ENCODE measurements at places on chromosomes 2 and 18.

- no peak for DNase-seq
Measured at GRCh38 chr2:72901426-72901825, 14.2 kb downstream of the SPR start.

DNA sequence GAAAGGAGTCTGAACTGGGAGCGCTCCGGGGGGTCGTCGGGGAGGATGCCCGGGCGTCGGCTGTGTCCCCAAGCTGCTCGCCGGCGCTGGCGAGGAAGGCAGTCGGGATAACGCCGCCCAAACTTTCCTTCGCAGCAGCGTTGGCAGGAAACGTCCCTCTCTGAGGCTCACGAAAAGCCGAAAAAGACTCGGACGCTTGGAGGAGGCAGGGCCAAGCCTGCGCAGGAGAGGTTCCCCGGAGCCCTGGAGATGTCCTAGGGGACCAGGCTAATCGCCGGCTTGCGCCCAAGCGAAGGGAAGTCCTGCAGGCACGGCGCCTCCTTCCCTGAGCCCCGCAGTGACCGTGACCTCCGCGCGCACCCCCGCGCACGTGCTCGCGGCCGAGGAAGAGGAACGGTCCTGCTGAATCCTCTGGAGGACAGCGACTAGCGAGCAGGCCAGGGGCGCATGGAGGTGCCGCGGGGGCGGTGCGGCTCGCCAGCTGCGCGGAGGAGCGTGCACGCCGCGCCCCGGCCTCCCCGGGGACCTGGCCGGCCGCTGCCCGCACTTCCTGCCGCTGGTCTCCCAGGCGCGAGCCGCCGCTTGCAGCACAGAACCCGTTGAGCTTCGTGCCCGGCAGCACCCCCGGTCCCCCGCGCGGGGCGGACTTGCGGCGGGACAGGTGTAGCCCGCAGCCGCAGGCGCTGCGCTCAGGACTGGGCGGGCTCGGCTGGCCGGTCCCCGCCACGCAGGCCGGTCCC, at the start of gene SH3RF3:
SH3RF3 (plus strand) TSS at position 590 of the 740 bp plus-strand sequence.
- no peak for DNase-seq

GRCh38 chr2:170774074-170774473, 3.9 kb downstream of the ERICH2 start:
- DNase-seq, result no peak

DNA sequence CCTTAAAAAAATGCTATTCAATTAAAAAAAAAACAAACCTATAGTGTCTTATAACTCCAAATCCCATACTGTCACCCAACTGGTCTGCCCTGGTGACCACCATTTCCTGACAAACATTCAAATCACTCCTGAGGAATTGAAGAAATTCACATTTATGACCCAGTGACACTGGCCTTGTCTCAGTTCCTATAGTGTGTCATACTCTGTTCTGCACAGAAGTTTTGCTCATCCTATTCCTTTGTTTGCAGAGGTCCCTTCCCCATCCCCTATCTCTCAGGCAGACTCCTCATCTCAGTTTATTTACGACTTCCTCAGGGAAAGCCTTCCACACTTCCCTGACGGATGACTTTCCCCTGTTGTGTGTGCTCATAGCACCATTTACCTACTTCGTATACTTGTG, 14.7 kb downstream of the ZC3H6 start:
- DNase-seq, result no peak

GRCh38 chr2:237566401-237567235, at the start of gene PRLH:
PRLH (plus strand) TSS chr2:237566574; CDS start chr2:237566574, 0 bp downstream.
- DNase-seq, result no peak

GRCh38 chr18:47992976-47993375, 62.5 kb upstream of the SMAD2 start:
- DNase-seq, result no peak

DNA sequence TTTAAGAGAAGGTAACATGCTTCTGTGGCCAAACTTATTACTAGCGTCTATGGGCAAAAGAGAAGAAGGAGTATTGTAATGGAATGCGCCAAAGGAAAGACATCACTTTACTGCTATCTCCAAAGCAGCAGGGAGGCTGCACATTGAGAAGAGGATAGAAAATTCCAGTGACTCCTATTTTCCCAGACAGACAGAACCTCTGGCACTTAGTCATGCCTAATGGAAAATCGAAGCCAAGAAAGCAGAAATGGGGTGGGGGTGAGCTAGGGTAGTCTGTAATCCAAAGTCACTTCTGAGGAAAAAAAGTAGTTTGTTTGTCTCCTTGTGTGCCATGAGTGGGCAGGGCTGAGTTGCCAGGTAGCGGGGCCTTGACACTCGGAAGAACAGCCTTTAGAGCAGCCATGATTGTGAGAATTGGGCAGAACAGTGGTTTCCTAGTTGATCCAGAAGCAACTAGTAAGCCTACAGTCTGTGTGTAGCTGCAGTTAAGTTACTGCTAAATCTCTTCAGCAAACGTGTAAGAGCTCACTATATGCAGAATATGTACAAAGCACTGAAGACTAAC, 79.4 kb upstream of the FOSL2 start:
- DNase-seq, result no peak

- DNase-seq, result no peak
Measured at GRCh38 chr2:48851161-48851560, 95.6 kb upstream of the LHCGR start.

- no peak for DNase-seq
Measured at GRCh38 chr18:28040716-28041115, 136.2 kb downstream of the CDH2 start.

- no peak for DNase-seq
Measured at GRCh38 chr2:217568289-217568971, 434.4 kb downstream of the TNS1 start.

- DNase-seq, result no peak
Measured at GRCh38 chr2:237190966-237191713, 105.5 kb downstream of the COPS8 start.

- DNase-seq, result no peak
Measured at GRCh38 chr2:188727846-188728245, 246.3 kb upstream of the COL3A1 start.

- no peak for DNase-seq
Measured at GRCh38 chr2:71670430-71670795, 217.1 kb downstream of the DYSF start.

DNA sequence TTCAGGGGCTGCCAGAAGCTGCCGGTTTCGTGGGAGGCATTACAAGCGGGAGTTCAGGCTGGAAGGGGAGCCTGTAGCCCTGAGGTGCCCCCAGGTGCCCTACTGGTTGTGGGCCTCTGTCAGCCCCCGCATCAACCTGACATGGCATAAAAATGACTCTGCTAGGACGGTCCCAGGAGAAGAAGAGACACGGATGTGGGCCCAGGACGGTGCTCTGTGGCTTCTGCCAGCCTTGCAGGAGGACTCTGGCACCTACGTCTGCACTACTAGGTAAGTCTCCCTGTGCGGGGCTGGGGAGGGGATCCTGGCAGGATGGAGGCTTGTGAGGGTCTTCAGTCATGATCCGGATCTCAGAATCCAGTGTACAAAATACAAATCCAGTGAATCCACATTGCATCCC, 17.8 kb downstream of the IL1R2 start:
- no peak for DNase-seq

DNA sequence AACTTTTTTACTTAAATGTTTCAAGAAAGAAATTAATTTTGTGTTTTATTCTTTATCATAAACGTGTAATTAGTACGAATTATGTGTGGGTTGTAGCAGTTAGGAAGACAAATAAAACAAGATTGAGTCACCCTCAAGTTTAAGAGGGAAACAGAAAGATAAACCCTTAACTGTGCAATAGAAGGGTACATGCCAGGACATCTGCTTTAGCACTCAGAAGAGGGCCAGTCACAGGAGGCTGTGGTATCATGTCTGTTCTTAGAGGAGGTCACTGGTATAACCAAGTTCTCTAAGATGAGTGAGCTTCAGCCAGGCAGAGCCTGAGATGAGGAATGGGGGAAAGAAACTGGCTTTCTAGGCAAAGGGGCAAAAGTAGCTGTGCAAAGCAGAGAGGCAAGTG, 42.4 kb upstream of the GRHL1 start:
- DNase-seq, result no peak

- DNase-seq, result no peak
Measured at GRCh38 chr18:61551586-61551985, 218.4 kb downstream of the CDH20 start.

DNA sequence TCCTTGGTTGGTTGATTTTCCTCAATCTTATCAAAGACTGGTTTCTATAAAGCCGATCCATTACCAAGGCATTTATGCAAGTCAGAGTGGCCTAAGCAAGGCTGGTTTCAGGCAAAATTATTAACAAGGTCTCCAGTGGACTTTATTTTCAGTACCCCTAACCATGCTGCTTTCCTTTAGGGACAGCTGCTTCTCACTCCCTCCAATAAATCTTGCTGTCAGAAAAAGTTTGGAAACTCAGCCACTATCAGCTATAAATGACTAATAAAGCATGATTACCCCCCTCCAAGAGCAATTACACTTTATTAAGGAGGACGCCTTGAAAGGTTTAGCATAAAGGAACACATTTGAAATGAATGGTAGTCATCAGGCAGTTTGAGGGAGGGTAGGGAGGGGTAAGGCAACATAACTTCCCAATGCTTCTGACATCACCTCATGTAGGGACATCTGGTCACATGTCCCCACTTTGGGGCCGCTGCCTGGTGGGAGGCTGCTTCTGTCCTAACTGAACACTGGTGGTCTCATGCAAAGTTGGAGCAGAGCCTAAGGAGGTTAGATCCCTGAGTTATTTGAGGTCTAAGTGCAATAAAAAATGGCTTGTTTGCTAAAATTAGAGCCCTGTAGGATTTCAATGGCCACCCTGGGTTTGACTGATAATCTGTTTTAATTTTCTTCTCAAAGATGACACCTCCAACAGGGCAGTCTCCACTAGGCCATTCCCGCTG, 58.0 kb upstream of the TMEM178A start:
- DNase-seq, result no peak

GRCh38 chr2:84849271-84849952, 31.5 kb downstream of the TRABD2A start:
- DNase-seq, result no peak

DNA sequence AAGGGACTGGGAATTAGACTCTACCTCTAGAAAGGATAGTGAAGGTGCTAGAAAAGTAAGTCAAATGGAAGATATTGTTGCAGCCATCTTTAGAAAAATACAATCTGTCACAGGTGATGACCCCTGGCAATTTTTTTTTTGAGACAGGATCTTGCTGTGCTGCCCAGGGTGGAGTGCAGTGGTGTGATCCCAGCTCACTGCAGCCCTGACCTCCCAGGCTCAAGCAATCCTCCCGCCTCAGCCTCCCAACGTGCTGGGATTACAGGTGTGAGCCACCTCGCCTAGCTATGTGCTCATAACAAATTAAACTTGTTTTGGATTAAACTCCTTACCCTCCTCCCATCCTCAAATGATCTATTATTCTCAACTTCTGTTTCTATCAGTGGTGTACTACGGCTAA, 3.8 kb upstream of the GIGYF2 start:
- no peak for DNase-seq

- no peak for DNase-seq
Measured at GRCh38 chr18:9740071-9740470, 32.0 kb downstream of the RAB31 start.

DNA sequence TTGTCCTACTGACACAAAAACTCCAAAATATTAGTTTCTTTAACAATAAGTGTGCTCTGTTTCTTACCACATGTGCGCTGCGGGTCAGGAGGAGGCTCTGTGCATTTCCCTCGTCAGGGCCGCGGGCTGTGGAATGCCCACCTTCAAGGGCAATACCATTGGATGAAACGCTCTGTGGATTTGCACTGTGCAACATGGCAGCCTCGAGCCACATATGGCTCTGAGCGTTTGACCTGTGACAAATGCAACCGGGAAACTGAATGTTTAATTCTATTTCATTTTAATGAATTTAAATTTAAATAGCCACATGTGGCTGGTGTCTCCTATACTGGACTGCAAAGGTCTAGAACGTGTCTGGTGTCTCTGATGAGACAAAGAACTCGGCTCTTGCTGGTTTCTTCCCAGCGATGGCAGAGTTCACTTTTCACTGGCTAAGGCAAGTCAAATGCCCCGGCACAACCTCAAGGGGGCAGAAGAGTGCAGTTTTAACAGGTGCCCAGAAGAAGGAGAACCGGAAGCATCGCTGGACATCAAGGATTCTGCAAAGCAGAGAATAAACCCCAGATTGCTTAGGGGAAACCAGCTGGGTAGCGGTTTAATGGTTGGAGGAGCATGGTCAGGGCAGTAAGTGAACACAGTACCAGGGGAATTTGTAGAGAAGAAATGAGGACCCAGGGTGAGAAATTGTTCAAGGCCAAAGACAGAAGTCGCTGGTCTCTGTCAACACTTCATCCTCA, 37.0 kb upstream of the TMEM18 start:
- no peak for DNase-seq

DNA sequence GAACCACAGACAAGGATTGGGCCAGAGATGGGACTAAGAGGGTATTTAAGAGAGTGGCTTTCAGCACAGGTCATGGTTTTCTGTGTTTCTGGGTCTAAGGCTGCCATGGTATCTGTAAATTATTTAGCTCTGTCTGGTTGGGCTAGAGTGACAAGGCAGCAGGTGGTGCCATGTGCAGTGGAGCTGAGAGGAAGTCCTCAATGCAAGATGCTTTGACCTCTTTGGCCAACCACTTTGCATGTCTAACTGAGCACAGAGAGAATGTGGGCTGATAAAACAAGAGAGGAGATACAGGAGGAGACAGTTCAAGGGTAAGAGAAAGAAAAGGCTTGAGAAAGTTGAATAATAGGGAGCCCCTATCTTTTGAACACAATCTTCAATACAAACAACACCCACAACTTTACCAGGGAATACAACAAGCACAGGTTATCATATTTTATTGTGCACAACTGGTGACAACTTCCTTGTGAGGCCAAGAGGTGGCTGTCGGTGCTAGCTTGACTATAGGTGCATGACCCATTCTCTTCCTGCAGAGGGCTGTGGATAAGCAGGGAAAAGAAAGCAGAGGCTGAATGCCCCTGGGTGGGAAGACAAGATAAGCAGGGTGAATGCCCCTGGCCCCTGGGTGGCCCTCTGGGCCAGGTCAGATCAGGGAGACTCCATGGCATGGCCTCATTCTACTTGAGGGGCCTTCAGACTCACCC, 12.3 kb downstream of the FLACC1 start:
- no peak for DNase-seq

GRCh38 chr2:209960676-209961630, 41.5 kb upstream of the RPE start:
- DNase-seq, result peak; percentile 18

DNA sequence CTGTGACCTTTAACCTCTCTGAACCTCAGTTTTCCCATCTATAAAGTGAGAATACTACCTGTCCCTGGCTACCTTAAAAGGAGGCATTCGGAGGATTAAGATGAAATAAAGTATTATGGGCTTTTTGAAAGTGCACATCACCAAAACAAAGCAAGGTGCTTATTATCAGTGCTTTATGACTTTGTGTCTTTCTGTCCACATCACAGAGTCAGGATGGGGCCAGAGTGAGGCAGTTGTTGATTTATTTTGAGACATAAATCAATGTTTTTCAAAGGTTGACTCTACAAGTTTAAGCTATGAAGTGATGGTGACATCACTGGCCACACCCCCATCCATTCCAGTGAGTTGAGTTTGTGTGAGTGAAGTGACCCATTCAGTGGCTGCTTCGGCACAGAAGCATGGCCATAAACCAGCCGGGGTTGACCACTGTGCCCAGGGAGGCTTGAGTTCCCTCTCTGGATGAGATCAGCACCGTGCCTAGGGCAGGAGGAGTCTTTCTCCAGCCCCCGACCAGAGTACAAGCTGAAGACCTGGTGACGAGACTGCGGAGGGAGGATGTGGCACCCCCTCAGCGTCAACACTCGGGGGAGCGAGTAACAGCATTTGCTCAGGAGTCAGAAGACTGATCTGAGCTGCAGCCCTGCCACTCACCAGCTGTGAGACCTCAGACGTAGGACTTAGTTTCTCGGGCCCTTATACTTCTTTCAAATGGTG, 89.0 kb upstream of the PPP1CB start:
- DNase-seq, result no peak

All from stimulated activated CD4-positive, alpha-beta T cell treated with anti-CD3 and anti-CD28 coated beads, Interleukin-15, amount 100 ng/mL, for 48 hours (primary cell).